DMS79 (cell line): ENCODE measurements at places on chromosomes 11 and 22.

DNA sequence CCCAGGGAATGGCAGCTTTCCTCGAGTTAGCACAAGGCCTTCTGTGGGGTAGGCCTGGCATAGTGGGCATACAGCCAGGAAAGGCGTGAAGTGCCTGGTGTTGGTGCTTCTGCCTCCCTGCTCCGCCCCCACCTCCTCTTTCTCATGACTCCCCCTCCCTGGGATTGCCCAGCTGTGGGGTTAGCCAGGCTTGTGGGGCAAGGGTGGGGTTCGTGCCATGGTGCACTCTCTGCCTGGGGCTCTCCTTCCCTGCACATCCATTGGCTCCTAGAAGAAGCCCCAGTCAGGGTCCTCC is 236.8 kb upstream of the NCAM1 start:
- no peak for DNase-seq

DNA sequence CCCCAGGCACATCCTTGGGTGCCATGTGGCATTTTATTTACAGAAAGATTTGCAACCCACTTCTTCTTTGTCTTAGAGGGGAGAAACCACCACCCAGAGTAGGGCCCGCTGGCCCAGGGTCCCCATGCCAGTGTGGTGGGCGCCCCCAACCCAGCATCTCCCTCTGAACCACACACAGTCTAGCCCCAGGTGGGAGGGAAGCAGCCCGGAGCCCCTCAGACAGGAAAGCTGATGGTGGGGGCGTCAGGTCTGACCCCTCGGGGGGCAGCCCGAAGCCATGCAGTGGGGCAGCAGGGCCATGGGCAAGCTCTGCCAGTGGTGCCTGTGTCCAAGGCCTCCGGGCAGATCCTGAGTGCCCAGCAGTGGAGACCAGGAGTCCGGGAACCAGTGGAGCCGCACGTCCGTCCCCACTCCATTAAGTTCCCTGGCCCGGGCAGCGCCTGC is 11.7 kb downstream of the TRPM5 start:
- no peak for DNase-seq

DNA sequence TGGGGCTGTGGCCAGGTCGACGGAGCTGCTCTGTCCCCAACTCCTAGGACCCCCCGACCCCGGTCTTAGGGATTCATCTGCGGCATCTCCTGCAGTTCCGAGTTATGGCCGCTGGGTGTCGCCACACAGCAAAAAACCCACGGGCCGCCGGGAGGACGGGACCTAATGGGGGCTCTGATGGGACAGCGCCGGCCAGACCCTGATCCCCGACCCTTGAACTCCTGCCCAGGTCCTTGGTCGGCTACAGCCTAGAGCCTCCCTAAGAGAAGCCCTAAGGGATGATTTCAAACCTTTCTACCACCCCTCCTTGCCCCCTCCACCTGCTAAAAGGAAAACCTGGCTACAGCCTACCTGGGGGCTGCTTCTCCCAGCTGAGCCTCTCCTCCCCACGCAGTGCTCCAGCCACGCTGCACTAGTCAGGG is 30.8 kb upstream of the LRRC10B start:
- no peak for DNase-seq

DNA sequence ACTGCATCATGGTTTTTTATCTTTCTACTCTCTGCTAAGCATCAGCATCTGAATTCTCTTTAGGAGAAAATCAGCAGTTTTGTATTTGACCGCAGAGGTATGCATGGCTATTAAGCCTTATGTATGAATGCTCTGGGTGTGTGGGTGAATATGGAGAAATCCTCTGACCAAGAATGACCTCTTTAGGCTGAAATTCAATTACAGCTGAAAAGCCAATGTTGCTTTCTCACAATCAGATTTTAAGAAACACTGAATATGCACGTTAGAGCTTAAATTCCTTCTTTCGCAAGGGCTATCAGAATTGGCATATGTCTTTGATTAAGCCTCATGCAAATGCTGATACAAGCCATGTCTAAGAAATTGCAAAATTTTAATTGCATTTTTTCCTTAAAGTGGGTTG is 43.2 kb downstream of the ARHGAP42 start:
- no peak for DNase-seq

- no peak for DNase-seq
Observed at GRCh38 chr11:26350002-26350401, 18.1 kb downstream of the ANO3 start.

DNA sequence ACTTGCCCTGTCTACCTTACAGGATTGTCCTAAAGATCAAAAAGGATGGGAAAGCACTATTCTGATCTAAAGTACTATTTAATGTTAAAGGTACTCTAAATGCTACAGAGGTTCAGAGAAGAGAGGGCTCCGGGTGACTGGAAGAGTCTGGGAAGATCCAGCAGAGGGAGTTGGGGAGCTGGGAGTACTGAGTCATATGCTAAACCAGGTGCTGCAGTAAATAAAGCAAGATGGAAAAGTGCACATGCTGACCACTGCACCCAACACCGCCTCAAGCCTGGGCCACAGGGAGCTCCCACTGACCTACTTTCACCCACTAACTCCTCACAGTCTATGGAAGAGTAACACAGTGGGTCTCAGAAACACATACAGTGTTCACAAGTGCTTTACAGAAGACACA is 49.3 kb downstream of the WT1 start:
- no peak for DNase-seq

DNA sequence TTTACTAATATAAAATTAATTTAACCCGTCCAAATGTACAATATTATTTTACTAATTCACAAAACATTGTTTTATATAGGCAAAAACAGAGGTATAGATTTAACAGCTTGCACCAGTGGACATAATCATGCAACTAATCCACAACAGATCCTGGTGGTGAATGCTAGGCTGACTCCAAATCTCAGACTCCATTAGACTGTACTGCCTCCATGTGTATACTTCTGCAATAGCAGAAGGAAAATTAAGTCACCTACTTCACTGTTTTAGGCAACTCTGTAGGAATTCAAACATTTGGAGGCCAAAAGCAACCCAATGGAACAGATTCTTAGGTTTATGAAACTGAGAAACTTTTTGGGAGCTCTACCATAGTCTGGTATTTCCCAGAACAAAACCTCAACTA is 30.0 kb upstream of the RAB39A start:
- DNase-seq = no peak

GRCh38 chr11:109945626-109946321 is 147.4 kb upstream of the ZC3H12C start:
- no peak for DNase-seq

DNA sequence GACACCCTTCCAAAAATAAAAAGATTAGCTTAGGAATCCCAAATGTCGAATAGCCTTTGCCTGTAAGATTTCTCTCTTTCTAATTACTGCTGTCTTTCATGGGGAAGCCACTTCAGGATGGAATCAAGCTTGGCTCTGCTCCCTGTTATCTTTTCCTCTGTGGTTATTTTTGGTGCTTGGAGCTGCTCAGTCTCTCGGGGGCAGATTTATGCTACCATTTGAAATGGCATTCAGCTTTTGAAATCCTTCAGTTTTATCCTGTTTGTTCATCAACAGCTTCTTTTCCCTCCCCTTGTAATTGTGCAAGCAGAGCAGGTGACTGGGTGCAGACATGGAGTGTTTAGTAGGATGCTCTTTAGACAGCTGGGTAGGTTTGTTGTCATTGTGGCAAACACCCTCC is 111.0 kb downstream of the DBX1 start:
- DNase-seq = peak; percentile 9
